Stimulated activated CD8-positive, alpha-beta memory T cell treated with anti-CD3 and anti-CD28 coated beads, Interleukin-12 subunit alpha, Interleukin-12 subunit beta, amount 100 ng/mL, for 4 hours (primary cell): ENCODE measurements at places on chromosomes 5 and 9.

- no peak for DNase-seq
These were observed 323.3 kb downstream of the ARL15 start for GRCh38 chr5:53987101-53987500.

DNA sequence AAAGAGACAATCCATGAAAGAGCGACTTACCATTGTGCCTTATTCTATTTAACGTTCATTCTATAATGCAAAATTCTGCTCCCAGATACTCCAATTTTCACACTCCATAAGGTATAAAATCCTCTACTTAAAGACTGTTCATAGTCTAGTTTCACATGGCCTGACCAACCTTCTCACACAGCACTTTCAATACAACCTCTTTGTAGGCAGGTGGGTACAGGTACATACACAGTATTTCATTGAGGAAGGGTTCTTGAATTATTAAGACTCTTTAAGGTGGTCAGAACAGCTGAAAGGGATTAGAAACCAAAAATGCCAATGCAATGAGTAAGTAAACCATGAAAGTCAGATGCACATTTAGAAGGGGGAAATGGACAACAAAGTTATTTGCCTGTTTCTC is 352.0 kb downstream of the PARP8 start:
- DNase-seq = no peak

DNA sequence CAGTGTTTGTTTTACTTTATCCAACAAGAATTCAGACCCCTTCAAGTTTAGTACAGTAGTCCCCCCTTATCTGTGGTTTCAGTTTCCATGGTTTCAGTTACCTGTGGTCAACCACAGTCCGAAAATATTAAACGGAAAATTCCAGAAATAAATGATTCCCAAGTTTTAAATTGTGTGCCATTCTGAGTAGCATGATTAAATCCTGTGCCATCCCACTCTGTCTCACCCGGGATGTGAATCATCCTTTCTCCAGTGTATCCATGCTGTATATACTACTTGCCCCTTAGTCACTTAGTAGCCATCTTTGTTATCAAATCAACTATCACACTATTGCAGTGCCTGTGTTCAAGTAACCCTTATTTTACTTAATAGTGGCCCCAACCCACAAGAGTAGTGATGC is 153.8 kb upstream of the RASA1 start:
- DNase-seq = no peak

GRCh38 chr9:95008151-95008771 is 281.8 kb downstream of the AOPEP start:
- no peak for DNase-seq

- DNase-seq = no peak
These were observed 36.7 kb downstream of the OLFML2A start for GRCh38 chr9:124813501-124814163.

GRCh38 chr5:145948921-145949320 is 12.5 kb downstream of the SH3RF2 start:
- no peak for DNase-seq

DNA sequence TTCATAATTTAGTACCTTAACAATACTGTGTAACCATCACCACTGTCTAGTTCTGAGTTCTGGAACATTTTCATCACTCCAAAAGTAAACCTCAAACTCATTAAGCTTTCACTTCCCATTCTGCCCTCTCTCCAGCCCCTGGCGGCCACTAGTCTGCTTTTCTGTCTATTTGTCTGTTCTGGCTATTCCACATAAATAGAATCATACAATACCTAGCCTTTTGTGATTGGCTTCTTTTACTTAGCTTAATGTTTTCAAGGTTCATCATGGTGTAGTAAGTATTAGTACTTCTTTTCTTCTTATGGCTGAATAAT is 138.7 kb downstream of the RAPGEF6 start:
- DNase-seq = no peak
